ENCODE measurements at places on chromosomes 7 and 10.

DNA sequence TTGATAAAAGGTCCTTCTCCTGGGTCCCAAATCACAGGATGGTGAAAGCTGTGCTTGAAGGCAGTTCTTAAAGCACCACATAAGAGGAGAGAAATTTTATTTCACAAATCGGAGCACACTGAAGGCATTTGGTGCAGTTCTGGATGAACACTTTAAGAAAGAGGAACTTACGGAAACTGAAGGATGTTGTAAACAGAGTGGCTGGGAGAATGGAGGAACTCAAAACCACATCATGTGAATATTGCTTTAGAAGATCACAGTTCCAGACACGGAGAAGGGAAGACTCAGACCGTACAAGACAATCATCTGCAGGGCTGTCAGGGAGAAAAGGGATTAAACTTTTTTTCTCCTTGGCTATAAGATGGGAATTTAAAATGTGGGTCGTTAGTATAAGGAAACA, 9.0 kb upstream of the GPR141 start:
- DNase-seq, result no peak

DNA sequence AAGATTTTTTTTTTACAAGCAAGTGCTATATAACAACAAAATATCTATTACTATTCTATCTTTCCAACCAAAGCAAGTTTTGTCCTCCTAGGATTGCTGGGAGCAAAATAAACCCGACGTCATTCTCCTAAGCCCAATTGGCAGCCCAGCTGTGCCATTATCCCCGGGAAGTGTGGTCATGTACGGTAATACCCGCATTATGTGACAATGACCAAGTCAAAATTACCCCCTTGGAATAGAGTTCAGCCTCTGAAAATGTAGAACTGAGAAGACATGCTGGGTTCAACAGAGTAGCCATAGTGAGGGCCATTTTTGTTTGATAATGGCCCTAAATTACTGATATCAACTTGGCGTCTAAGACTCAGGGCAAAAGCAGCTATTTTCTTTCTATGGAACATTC, 215.5 kb downstream of the LRRTM3 start:
- no peak for DNase-seq

GRCh38 chr10:12922117-12922900, 79.2 kb downstream of the CCDC3 start:
- DNase-seq, result no peak

GRCh38 chr7:30321089-30321881, 36.9 kb downstream of the ZNRF2 start:
- no peak for DNase-seq

DNA sequence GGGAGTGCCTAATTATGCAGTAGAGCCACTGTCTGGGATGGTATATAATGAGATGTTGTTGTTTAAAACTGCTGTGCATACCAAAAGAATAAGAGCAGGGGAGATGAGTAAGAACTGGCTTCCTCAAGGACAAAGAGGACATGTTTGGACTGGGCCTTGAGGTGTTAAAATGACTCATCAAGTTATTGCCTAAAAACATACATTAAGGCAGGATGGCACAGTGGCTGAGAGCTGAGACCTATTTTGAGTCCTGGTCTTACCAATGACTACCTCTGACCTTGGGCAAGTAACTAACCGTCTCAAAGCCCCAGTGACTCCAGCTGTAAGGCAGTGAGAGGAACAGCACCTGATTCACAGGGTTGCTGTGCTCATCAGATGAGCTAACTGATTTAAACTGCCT, 71.1 kb downstream of the CFAP58 start:
- DNase-seq, result no peak

- peak; percentile 47 for DNase-seq
Measured at GRCh38 chr10:12221323-12222298, 25.6 kb downstream of the CDC123 start.

- DNase-seq, result no peak
Measured at GRCh38 chr10:34334908-34335307, 480.2 kb downstream of the PARD3 start.

DNA sequence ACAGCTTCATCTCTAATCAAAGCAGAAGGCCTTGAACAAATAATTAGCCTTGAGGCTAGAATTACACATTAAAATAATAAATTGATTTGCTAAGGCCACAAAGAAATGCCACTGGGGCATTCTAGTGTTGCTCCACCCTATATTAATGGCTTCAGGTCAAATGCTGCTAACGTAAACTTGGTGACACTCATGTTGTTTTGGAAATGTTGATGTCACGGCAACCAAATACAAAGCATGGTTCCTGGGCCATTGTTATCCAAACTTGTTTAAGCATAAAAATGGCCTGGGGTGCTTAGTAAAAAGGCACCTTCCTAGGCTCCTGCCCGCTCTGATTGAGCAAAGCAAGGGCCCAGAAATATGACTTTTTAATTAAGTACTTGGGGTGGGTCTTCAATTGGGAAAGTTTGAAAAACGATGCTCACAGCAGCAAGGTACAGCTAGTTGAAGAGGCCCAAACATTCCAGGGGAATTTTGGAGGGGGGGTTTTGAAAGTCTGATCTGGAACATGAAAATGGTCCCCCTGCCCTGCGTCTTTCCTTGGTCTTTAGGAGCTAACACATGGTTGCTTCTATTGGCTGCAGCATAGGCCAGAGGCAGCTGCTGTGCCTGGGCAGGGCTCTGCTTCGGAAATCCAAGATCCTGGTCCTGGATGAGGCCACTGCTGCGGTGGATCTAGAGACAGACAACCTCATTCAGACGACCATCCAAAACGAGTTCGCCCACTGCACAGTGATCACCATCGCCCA, 67.8 kb downstream of the ABCC2 start:
- DNase-seq, result no peak

- no peak for DNase-seq
Measured at GRCh38 chr7:33916357-33917081, 11.2 kb downstream of the BMPER start.

DNA sequence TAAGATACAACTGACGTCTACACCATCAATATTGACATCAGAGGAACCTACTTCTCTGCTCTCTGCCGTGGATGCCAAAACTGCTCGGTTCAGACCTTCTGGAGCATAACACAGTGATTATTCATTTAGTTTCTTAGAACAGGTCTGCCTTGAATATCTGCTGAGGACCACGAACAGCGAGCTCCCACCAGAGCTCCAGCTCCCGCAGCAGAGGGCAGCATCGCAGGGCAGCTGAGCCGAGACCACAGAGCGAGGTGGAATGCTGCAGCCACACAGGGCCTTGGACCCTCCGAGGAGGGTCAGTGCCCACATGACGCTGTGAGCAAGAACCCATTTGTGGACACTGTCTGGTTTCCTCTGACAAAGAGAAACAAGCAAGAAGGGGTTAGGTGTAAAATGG, 6.8 kb downstream of the VIPR2 start:
- no peak for DNase-seq

DNA sequence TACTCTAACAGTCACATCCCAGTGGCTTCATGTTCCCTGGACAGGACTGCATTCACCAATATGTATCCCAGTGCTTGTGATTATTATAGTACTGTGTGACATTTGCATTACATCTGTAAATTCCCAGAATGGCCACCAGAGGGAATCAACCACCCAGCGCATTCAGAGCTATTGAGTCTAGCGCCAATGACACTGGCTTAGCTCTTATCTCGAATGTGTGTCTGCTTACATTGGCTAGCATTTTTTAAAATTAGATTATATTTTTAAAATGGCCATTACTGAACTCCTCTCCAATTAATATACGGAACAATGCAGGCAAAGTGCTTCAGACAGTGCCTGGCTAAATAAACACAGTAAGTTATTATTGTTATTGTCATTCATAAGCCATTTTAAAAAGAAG, 36.3 kb downstream of the TRIL start:
- DNase-seq, result peak; percentile 77

DNA sequence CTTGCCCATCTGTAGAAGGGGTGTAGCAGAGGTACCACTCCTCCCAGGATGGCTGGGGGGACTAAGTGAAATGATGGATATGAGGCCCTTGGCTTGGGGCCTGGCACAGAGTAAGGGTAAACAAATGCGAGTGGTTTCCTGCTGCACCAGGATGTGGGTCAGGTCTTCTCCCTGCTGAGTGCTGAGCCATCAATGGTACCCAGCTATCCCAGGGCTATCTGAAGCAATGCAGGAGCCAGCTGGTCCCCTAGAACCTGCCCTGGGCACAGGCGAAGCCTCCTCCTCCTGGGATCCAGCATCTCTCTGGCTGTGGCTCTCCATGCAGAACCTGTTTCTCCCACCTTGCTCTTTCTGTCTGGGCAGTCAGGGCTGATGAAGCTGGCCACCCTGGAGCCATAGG, 20.9 kb upstream of the GOLGA7B start:
- no peak for DNase-seq

- no peak for DNase-seq
Measured at GRCh38 chr10:48251152-48251524, 23.4 kb downstream of the FRMPD2 start.

DNA sequence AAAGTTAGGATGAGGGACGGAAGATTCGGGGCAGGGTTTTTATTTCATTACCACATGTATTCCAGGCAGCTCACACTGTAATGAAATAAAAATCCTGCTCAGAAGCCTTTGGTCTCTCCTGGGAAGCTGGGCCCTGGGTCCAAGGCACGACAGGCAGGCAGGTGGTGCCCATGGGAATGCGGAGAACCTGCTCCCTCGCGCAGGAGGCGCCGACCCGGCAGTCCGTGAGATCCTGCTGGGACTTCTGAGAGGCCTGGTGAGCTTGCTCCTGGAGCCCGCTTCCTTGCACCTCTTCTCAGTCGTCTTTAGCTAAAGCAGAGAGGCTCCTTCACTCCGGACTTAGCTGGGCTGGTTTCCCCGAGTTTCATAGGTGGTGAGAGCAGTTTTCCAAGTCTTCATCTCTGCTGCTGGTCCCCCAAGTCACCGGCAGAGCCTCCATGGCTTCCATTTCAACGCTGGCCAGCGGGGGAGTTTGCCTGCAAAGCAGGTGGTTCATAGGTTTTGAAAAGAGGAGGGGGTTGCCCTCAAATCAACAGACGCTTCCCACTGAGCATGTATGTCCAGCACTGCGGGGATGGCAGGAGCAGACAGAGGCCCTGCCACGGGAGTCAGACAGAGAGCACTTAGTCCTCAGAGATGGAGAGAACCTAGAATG, 24.5 kb downstream of the IL15RA start:
- DNase-seq, result no peak

DNA sequence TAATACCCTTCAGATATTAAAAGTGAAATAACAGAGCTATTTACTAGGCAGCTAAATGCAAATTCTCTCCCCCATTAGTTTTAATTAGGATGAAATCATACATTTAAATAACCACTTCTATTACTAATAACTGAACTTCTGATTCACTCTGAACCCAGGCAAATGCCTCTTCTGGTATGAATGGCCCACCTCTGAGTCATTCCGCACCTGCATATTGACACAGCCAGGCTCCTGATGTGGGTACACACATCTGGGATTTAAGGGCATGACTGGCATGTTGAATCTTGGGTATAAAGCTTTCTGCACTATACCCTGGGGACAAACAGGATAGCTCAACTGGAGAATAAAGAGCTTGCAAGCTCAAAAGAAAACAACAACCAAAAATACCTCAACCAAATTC, 140.9 kb downstream of the AUTS2 start:
- no peak for DNase-seq

- DNase-seq, result no peak
Measured at GRCh38 chr10:116850058-116850611, 836 bp downstream of the ENO4 start.

GRCh38 chr10:70890917-70891431, 2.6 kb upstream of the PCBD1 start:
- DNase-seq, result no peak

DNA sequence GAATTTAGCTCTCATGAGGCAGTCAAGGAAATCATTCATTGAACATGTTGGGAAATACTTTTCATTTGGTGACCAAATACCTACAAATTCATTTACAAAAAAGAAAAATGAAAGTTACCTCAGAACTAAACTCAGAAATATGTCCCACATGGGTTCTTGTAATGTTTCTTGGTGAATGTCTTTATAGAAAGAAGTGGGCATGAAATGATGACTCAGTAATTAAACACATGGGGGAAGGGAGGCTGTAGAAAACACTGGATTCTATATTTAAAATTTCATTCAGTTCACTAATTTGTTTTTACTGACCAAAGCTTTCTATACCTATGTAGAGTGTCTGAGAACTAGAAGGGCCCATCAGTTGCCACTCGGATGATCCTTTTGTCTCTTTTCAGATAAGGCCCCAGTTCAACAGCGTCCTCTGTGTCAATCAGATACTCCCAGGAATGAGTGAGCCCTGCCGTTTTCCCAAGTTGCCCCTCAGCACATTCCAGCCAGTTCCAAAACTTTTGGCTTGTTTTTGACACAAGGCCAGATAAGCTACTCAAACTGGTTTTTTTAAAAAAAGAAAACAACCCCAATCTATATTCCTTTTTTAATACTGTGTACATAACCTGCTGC, 49.3 kb upstream of the AGBL3 start:
- no peak for DNase-seq

- DNase-seq, result no peak
Measured at GRCh38 chr7:83469491-83469890, 179.4 kb downstream of the SEMA3E start.
